ENCODE measurements at places on chromosomes 5 and 9. TPM values are rescaled to one million over a fixed set of nuclear protein-coding genes. Genes with fewer than 3 reads are reported as not detected.

Gene ACSL6
- total RNA-seq: 2.5 TPM

GRCh38 chr9:74309654-74310053 is 187.5 kb upstream of the RORB start:
- DNase-seq: no peak

GRCh38 chr5:131324303-131324702 is 60.5 kb downstream of the CDC42SE2 start:
- peak; percentile 62 for DNase-seq

Gene TRIM41
- total RNA-seq: 20.9 TPM

Gene IL5
- total RNA-seq: not detected

DNA sequence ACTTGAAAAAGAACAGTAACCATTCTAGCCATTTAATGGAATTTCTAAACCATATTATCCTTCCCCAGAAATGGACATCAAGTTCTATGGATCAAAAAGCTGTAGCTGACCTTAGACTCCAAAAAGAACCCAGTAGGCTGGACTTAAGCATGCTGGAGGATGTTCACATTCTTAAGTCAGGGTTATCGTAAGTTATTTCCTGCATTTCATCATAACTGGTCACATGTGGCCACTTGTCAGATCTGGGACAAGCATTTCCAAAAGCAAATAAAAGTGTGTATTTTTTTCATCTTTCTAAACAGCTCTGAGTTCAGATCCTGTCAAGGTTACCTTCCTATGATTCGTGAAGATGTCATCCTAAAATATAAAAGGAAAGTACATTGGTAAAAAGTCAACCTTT is 274.5 kb upstream of the PTGER4 start:
- DNase-seq: no peak

- no peak for DNase-seq
Observed at GRCh38 chr9:114680259-114681001, 1.6 kb downstream of the TEX48 start.

DNA sequence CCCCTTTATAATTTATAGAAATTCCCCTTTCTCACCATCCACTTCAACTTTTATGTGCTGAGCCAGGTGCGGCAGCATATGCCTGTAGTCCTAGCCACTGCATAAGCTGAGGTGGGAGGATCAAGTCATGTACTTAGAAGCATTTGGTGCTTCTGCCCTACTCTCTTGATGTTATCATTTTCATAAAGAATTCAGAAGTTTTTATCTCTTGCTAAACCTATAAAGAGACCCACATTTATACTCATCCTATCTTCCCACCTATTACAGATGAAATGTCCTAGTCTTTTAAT is 18.5 kb downstream of the HMMR start:
- DNase-seq: no peak

GRCh38 chr9:77305622-77306400 is 128.5 kb downstream of the VPS13A start:
- DNase-seq: no peak

- DNase-seq: no peak
Observed at GRCh38 chr5:133905424-133905823, 63.0 kb downstream of the C5orf15 start.

GRCh38 chr9:2116073-2116472 is 100.9 kb downstream of the SMARCA2 start:
- DNase-seq: no peak

GRCh38 chr5:115549154-115549553 is 4.6 kb upstream of the FEM1C start:
- no peak for DNase-seq

Gene GGTA1
- total RNA-seq: 6.9 TPM

DNA sequence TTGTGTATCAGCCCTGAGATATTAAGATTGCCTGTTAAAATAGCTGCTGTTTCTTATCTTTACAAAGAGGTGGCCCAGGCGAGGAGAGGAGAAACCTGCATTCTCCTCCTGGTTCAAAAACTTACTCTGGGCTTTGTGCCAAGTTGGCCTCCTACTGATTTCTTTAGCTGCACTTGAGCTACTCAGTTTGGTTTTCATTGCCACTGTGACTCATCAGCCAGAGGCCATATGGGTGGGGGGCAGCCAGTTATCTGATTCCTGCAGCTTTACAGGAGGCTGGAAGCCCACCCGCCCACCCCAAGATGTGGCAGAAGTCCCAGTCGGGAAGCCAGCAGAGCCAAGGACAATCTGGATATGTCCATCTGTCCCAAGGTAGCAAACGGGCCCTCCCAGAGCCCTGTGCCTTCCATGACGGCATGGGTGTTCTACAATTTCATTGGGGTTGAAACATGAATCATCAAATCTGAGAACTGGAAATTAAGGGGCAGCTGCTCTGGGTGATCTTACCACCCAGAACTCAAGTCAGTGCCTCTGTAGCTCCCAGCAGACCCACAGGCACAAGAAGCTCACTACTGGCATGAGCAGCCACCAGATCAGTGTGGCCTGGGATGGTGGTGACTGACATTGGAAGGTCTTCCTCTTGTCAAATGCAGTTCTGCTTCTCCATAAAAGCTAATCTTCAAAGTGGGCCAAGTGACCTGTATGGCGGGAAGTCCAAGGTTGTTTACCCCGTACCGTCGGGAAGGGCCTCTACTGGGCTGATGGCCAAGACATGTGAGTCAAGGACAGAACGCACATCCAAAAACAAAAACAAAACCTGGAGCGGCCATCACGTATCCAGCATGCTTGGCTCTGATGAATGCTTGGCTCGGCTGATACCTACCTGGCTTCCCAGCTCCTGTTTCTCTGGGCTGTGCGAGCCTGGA is 15.6 kb downstream of the FCN2 start:
- DNase-seq: peak; percentile 85

- no peak for DNase-seq
Observed at GRCh38 chr9:16048129-16048528, 495.3 kb downstream of the CCDC171 start.

Data from tongue (tissue), 3 donors.